ENCODE measurements at places on chromosomes 2 and 18.

- no peak for DNase-seq
These were observed 157.8 kb downstream of the SEPTIN10 start for GRCh38 chr2:109455731-109456691.

- DNase-seq, result no peak
These were observed 119.5 kb upstream of the ZFP36L2 start for GRCh38 chr2:43345872-43346271.

GRCh38 chr2:40666398-40666797 lies 214.5 kb upstream of the SLC8A1 start:
- no peak for DNase-seq

DNA sequence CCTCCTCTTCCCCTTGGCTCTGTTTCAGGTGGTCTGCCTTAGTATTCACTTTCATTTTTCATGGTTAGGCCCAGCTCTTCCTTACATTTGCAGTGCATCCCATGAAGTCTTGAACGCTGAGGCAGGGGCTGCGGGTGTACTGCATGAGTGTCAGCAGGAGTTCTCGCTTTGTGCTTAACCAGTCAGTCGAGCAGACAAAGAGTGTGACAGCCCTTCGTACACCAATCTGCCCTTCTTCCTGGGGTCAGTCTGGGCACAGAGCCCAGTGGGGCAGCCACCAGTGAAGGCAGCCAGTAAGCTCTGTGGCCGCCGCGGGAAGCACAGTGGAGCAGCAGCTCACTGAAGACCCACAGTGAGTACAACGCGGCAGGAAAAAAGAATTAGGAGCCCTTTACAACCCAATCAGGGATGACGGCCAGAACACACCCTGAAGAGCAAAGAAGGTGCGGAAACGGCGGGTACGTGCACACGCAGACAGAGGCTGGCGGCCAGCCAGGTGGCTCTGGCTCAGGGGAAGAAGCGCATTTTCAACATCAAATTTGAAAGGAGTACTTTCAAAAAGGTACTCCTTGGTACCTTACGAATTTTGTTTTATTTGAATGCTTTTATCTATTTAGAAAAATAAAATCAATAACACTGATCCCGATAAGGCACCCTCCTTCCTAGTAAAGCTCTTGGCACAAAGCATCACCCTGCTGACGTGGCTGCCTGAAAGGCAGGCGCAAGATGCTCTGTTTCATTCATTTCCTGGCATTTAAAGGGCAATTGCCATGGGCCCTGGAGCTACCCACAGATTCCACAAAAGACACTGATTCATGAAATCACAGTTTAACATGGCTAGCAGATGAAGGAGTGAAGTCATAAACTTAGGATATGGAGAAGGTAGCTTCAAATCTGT lies 47.0 kb upstream of the SEMA4C start:
- DNase-seq, result peak; percentile 97

DNA sequence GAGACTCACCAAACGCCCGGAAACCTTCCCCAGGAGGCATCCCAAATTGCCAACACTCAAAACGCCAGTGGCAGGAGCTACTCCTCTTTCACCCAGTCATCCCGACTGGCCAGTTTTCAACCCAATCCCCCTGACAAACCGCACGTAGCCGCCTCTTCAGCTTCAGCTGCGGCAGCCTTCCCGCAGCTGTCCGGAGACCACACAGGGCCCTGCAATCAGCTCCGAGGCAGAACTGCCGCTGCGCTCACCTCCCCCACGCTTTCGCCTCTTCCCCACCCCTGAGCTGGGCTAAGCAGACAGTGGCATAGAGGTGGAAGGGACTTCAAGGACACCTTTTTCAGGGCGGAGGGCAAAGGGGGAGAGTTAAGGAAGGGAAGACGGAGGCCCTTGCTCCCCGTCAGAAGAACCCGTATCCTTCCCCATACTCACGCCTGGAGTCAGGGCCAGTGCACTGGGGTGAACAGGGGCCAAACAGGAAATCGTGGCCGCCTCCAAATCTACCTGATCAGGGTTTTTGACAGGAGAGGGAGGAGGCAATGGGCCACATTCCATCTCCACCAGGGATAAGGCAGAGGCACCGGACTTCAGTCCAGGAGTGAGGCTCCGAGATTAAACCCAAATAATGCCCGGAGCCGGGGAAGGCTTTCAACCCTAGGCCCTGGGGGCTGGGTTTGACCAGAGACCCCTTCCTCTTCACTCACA lies 16.9 kb downstream of the CYP26B1 start:
- no peak for DNase-seq

DNA sequence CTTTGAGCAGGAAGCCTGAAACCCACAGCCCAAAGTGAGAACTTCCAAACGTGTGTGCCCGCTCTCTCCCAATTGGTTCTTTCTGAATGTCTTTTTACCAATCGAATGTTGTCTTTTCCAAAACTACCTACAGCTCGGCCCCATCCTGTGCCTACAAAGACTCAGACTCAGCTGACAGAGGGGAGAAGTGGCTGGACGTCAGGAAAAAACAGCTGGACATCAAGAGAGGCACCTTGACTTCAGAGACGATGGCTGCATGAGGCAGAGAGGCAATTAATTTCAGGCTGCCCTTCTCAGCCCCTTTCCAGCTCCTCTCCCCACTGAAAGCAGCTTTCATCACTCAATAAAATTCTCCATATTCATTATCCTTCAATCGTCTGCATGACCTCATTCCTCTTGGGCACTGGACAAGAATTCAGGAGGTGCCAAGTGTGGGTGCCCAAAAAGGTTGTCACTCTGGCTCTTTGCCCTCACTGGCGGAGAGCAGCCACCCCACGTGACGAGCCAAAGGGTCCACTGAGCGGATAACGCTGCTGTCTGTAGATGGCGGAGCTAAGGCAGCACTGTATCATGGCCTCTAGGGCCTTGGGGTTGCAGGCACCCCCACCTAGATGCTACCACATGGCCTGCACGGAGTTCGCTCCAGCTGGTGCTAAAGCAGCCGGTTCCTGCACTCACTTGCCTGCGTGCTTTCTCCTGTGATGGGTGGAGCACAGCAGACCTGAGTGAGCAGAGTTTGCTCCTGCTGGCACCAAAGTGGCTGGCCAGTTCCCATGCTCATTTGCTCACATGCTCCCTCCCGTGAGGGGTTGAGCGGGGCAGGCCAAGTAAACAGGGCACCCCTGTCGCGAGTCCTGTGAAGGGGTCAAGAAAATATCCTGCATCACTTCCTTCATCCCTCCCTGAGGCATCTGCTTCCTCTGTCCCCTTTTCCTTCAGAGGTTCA lies 37.9 kb downstream of the FAM210A start:
- no peak for DNase-seq

- DNase-seq, result no peak
These were observed 50.9 kb upstream of the SMAD2 start for GRCh38 chr18:47981320-47981719.

GRCh38 chr18:2089396-2089795 lies 481.9 kb downstream of the METTL4 start:
- no peak for DNase-seq

DNA sequence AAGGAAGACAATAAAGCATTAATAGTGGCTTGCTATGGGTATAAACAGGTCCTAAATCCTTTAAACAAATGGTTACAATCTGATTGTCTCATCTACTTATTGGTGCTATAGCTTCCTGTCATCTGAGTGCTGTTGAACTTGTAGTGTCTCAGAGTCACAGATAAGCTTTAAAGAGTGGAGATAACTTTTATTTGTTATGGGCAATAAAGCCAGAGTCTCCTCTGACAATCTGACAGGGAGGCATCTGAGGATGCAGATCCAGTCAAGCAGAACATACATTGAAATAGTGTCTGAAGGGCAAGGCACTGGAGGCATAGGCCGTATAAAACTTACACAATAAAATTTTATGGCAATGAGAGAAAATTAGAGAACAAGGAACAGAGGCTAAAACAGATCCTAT lies 1132.4 kb upstream of the CDH2 start:
- no peak for DNase-seq

DNA sequence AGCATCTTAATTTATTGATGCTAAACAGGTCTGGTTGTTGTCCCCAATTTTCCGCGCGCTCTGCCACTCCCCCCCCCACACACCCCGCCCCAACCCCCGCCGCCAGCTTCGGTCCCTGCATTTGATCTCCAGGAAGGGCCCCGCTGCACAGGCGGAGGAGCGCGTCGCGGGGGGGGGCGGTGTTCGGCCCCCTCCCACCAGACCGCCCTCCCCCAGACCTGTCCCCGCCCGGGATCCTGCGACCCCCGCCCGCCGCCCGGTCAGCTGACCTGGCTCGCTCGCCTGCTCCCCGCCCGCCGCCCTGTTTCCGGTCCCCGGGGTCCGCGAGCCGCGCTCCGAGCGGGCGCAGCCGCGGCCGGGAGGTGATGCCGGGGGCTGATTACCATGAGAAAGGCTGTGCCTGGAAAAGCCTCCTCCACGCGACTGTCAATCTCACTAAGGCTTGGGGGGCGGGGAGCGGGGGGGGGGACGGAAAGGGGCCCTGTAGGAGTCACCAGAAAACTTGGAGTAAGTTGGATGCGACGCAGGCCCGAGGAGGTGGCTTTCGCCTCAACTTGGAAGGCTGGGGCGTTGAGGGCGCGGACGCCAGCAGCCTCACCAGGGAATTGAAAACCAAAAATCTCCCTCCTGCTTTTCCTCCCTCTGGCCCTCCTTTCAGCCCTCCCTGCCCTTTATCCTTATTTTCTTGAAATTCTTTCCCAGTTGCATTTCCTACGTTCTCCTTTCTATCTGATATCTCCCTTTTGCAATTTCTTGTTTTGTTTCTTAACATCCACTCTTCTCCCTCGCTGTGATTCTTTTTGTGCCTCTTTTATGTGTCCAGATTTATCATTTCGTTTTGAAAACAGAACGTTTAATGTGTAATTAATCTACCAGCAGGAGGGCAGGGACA lies 4.4 kb upstream of the ZEB2 start:
- DNase-seq, result no peak

DNA sequence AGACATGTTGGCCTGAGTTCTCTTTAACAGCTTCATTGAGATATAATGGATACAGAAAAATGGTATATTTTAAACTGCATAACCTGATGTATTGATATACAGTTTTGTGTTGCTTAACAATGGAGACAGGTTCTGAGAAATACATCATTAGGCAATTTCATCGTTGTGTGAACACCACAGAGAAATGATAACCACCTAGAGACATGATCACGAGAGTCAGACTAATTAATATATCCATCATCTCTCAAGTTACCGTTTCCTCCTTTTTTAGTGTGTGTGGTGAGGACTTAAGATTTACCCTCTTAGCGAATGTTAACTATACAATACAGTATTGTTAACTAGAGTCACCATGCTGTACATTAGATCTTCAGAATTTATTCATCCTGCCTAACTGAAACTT lies 178.1 kb downstream of the FMNL2 start:
- no peak for DNase-seq

DNA sequence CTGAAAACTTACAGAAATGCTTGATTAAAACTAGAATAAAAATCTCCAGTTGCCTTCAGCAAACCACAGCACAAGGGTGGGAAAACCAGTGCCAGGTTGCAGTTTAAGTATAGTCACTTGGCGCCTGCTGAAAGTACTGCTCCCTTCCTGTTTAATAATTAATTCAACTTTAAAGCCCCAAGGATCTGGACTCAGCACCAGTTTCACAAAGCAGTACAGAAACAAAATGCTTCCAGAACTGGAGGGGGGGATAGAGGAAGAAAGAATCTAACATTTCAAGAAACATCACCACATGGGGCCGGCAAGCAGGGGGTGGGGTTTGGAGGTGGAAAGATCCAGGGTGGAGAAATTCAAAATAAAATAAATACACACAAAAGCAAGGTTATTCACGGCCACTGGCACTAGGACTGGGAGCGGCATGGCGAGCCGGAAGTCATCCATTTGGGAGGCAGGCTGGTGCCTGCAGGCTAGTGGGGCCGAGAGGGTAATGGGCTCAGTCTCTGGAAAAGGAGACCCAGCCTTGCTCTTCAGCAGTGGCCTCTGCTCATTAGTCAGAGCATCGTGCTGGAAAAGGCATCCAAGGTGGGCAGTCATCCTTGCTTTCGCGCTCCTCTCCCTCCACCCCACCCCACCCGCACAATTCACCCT lies 85.8 kb downstream of the POU3F3 start:
- no peak for DNase-seq

GRCh38 chr18:63320975-63321265 lies 1.4 kb upstream of the BCL2 start:
- no peak for DNase-seq

GRCh38 chr18:75491361-75491760 lies 63.9 kb upstream of the SMIM21 start:
- DNase-seq, result no peak

- no peak for DNase-seq
These were observed 29.0 kb upstream of the ATL2 start for GRCh38 chr2:38405917-38406596.

- DNase-seq, result no peak
These were observed 338 bp upstream of the THUMPD2 start for GRCh38 chr2:39779341-39779851.

GRCh38 chr2:151855111-151855510 lies 26.9 kb upstream of the ARL5A start:
- no peak for DNase-seq

DNA sequence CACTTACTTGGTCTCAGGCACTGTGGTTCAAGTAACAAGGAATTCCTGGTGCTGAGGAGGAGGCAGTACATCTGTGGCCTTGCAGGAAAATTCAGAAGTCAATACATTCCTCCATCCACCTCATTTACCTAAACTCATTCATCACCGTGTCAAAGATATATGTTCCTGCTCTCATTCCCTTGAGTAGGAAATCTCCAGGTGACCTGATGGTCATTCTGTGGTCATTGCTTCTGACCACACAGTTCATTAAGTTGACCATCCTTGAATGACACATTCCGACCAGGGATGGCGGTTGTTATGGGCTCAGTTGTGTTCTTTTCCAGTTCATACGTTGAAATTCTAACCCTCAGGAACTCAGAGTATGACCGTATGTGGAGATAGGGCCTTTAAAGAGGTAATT lies 2.1 kb upstream of the STK17B start:
- no peak for DNase-seq

- no peak for DNase-seq
These were observed 376.4 kb downstream of the INSIG2 start for GRCh38 chr2:118464546-118465265.

- DNase-seq, result no peak
These were observed 104.8 kb downstream of the CABLES1 start for GRCh38 chr18:23239885-23240608.

DNA sequence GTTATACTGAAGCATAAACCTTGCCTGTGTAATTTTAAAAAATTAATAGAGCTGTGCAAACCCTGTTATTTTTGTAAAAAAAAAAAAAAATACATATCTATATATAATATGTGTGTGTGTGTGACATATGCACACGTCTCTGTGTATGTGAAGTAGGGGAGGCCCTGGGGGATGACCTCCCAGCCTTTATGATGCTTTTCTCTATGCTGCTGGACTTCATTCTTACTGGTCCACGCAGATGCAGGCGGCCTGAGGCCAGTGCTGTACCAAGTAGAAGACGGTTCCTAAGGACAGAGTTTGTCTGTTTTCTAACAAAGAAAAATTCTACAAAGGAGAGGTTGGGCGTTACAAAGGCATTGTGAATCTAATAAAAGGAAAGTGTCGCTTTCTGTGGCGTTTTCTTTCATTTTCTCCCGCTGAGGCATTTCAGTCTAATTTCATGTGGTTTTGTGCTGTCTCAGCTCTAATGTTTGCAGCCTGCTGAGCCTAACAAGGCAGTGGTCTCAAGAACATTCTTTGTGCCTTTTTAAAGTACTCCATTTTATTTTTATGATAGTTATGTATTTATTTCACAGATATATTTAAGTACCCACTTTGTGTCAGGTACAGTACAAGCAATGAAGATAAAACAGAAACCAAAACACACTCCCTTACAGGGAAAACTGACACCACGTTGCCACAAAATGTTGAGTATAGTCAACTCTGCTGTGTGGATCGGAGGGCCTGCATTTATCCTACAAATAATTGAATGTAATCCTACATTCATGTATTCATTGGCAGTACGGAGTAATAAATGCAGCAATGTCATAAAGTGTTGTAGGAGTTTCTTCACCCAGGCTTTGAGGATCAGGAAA lies 118.0 kb downstream of the RAB3GAP1 start:
- DNase-seq, result no peak

All from foreskin melanocyte (primary cell).